ENCODE measurements at places on chromosomes 1 and 21.

GRCh38 chr1:2451741-2452140 is 24.3 kb upstream of the PLCH2 start:
- H3K27ac ChIP-seq, result no peak overlapping the region
- H3K4me1 ChIP-seq, result no peaks in the 10 kb centered on the region
- no peak for DNase-seq
- H3K27me3 ChIP-seq, result no peaks in the 10 kb centered on the region
- H3K4me3 ChIP-seq, result no peak overlapping the region

DNA sequence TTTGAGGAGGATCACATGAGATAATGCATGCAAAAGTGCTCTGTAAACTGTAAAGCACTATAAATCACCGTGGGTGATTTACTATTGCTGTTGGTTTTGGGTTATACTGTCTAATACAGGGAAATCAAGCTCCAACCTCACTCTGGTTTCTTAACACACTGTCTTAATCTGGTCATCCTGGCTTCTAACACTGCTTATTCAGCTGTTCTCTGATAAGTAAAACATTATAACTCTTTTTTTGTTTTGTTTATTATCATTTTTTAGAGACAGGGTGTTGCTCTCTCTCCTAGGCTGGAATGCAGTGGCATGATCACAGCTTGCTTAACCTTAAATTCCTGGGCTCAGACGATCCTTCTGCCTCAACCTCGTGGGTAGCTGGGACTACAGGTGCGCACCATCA is 21.9 kb upstream of the LSM10 start:
- no peak for DNase-seq
- H3K36me3 ChIP-seq, result no peaks in the 10 kb centered on the region
- H3K4me1 ChIP-seq, result peaks cover 6% of the 10 kb centered on the region
- no peak overlapping the region for H3K4me3 ChIP-seq
- no peaks in the 10 kb centered on the region for H3K27me3 ChIP-seq

DNA sequence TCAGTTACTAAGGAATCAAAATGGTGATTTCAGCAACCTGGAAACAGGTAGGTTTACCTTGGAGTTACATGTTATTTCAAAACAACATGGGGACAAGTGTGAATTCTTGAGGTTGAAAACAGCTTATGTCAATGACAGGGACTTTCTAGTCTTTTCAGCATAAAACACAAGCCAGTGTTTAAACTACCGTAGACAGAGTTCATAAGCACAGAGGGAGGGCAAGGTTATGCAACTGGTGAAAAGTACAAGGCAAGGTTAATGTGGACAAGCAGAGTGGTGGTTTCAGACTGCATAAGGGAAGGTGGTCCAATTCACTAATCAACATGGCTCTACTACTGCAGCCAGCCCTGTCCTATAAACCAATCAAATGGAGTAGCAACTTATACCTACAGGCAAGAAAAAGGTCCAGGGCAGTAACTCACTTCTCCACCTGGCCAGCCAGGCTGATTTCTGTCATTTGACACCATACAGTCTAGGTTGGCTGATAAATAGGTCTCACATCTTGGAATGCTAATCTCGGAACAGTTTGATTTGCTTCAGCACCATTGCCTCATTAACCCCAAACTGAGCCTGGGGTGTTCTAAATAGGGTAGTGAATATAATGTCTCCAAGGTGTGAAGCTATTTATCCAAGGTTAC is 250.3 kb upstream of the PROX1 start:
- H3K27ac ChIP-seq, result no peak overlapping the region
- no peaks in the 10 kb centered on the region for H3K36me3 ChIP-seq
- no peaks in the 10 kb centered on the region for H3K4me1 ChIP-seq
- DNase-seq, result no peak
- H3K27me3 ChIP-seq, result no peaks in the 10 kb centered on the region

GRCh38 chr1:197467881-197468280 is 199.8 kb downstream of the CRB1 start:
- no peaks in the 10 kb centered on the region for H3K36me3 ChIP-seq
- H3K27me3 ChIP-seq, result no peaks in the 10 kb centered on the region
- no peak for DNase-seq
- no peak overlapping the region for H3K4me3 ChIP-seq
- H3K4me1 ChIP-seq, result no peaks in the 10 kb centered on the region
- H3K27ac ChIP-seq, result no peak overlapping the region

GRCh38 chr1:175188936-175189335 is 3.6 kb downstream of the KIAA0040 start:
- peak overlapping the region; percentile 83 for H3K4me3 ChIP-seq
- peak overlapping the region; percentile 87 for H3K27ac ChIP-seq
- peak; percentile 67 for DNase-seq

DNA sequence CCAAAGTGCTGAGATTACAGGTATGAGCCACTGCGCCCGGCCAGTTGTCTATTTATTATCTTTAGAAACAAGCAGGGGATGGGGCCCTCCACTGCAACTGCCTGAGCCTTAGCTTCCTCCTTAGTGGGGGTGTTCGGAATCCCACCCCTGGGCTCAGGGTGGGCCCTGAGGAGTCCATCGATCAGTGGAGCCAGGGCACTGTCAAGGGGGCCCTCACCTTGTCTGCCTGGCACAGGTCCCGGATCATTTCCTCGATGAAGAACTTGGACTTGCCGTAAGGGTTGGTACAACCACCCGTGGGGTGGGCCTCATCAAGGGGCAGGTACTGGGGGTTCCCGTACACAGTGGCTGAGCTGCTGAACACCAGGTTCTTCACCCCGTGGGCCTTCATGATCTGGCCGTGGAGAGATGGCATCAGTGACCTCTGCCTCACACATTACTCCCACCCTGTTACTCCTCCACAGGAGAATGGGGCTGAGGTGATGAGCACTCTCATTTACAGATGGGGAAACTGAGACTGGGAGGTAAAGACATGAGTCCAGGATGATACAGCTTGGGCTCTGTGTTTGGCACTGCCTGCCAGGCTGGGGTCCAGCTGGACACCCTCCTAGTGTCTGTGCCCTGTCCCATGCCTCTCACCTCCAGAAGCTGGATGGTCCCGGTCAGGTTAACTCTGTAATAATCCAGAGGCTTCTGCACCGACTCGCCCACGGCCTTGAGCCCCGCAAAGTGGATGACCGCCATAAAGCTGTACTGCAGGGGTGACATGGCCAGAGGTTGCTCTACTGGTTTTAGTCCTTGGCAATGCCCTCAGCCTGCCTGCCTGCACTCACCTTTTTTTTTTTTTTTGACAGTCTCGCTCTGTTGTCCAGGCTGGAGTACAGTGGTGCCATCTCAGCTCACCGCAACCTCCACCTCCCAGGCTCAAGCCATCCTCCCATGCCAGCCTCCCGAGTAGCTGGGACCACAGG is 2.8 kb downstream of the GALE start:
- H3K36me3 ChIP-seq, result peaks cover 16% of the 10 kb centered on the region
- no peak overlapping the region for H3K27ac ChIP-seq
- peaks cover 9% of the 10 kb centered on the region for H3K4me1 ChIP-seq
- no peaks in the 10 kb centered on the region for H3K27me3 ChIP-seq
- DNase-seq, result no peak

DNA sequence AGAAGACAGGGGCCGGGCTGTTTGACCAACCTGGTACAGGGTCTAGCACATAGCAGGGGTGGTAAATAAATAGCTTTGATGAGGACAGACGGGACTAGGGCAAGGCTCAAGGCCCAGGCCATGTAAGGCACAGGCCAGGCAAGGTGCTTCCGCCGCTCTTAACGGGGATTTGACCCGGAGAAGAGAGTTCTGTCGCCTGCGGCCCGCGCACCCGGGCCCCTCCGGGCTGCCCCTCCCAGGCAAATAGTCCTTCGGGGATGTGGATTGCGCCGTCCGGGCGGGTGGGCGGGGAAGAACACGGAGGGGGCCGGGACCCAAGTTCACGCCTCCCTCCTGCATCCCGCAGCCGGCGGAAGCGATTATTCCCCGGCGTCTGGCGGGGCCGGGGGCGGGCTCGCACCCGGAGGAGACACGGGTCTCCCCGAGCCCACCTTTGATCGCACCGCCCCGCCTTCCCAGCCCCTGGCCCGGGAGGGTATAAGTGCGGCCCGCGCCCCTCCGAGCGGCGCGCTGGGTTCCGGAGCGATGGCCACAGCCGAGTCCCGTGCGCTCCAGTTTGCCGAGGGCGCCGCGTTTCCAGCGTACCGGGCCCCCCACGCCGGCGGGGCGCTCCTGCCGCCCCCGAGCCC is at the start of gene MIXL1:
MIXL1 (plus strand) TSS at position 508 of the 629 bp plus-strand sequence; CDS start at position 526, 18 bp downstream.
- H3K27me3 ChIP-seq, result no peaks in the 10 kb centered on the region
- H3K4me3 ChIP-seq, result peak within 1 kb of the TSS; percentile 70
- H3K4me1 ChIP-seq, result no peaks in the 10 kb centered on the region
- H3K36me3 ChIP-seq, result no peaks in the 10 kb centered on the region
- no peak within 1 kb of the TSS for H3K27ac ChIP-seq

DNA sequence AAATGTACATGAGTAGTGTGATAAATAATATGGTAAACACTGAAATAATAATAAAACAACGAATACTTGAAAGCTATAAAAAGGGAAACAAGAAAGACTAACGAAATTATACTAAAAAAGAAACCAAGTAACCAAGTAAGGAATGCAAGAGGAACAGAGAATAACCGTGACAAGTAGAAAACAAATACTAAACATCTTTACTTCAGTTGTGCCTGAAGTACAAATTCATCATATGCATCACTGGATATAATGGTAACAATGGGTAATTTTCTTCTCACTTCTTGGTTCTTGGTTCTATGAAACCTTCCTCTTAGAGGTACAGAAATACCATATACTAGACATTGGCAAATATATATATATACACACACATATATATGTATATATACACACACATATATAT is 1093.6 kb upstream of the B3GALT2 start:
- DNase-seq, result no peak
- H3K27me3 ChIP-seq, result no peaks in the 10 kb centered on the region
- no peak overlapping the region for H3K27ac ChIP-seq
- H3K36me3 ChIP-seq, result no peaks in the 10 kb centered on the region
- no peaks in the 10 kb centered on the region for H3K4me1 ChIP-seq

All from GM12878 (cell line).